D721Med (cell line): ENCODE measurements at places on chromosomes 13 and 19.

GRCh38 chr13:105847527-105848291, 687.8 kb downstream of the EFNB2 start:
- DNase-seq = no peak

- no peak for DNase-seq
Observed at GRCh38 chr13:83634601-83635000, 247.7 kb downstream of the SLITRK1 start.

- DNase-seq = no peak
Observed at GRCh38 chr13:36362914-36363313, 16.7 kb upstream of the SPART start.

- no peak for DNase-seq
Observed at GRCh38 chr13:102487330-102487729, 85.5 kb upstream of the FGF14 start.

- DNase-seq = no peak
Observed at GRCh38 chr13:40514802-40515201, 151.6 kb downstream of the FOXO1 start.

GRCh38 chr13:49539313-49539712, 43.6 kb downstream of the PHF11 start:
- DNase-seq = no peak

- no peak for DNase-seq
Observed at GRCh38 chr13:87538366-87539052, 132.7 kb upstream of the SLITRK5 start.
